Stimulated activated CD4-positive, alpha-beta T cell treated with anti-CD3 and anti-CD28 coated beads, Interleukin-1b, Interleukin-23, amount 100 ng/mL, for 24 hours (primary cell): ENCODE measurements at places on chromosomes 7 and 10.

DNA sequence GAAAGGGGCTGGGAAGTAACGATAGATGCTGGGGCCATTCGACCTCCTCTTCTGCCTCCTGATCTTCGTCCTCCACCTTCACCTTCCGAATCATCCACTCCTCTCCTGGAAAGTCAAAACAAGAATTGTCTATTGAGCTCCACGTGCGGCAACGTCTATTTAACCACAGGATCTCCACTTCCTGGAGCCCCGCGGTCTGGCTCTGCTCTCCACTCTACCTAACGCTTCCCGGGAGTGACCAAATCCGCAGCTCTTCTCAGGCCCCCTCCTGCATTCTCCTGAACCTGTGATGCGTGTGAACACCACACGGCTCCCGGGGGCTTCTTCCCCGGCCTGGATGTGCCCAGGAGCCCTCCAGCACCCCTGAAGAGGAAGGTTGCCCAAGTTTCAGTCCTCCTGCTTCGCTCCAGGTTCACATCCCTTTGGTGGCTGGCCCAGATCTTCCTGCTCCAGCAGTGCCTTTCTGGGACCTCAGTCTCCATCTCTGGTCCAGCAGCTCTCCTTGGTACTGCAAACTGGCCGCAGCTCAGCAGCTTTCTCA is 7.2 kb downstream of the ZNF467 start:
- no peak for DNase-seq

GRCh38 chr7:156772725-156773124 is 120.3 kb downstream of the LMBR1 start:
- no peak for DNase-seq

DNA sequence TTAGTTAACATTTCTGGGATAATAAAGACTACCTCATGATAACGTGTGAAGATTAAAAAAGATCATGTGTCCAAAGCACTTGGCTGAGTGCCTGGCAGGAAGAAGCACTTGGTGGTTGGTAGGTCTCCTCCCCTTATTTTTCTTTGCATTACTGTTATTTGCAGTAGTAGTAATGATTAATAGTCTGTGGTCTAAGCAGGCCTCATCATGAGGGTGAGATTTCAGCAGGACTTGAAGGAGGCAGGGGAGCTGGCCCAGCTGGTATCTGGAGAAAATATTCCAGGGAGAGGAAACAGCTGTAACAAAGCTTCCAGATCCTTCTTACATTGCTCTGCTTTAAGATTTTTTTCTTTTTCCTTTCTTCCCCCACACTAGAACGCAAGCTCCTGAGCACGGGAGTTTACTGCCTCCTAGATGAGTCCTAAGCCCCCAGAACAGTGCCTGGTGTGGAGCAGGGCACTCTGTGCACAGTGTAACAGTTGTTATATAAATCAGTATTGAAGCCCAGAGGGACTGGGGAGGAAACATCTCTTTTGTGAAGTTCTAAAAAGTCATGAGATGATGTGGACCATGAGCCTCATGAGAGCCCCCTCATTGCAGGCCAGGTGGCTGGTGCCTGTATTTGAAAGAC is 31.1 kb upstream of the RHEB start:
- no peak for DNase-seq

DNA sequence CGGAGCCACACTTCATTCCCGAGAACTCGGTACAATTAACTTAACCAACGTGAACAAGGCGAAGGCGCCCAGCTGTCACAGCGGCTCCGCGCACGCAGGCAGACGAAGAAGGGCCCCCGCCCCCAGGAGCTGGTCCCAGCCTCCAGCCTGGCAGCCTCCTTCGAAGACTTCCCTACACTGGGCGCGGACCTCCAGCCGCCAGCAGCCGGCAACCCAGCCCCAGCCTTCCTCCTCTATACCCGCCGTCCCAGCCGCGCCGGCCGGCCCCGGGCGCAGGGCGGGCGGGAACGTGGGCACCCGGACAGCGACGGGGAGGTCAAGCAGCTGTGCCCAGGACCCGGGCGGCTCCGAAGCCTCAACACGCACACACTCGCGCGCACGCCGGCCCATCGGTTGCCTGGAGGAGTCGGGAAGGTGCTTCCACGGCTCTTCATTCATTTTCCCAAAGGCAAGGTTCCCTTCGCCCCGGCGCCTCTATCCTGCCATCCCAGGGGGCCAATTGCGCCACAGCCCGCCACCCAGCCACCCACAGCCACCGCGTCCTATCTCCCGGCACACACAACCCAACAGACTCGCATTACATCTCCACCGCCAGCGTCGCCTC is 1.6 kb downstream of the CHST15 start:
- no peak for DNase-seq

- no peak for DNase-seq
These were observed 80.5 kb upstream of the RNF32 start for GRCh38 chr7:156560075-156560474.
